ENCODE measurements at places on chromosomes 3 and 15. TPM values are rescaled to one million over a fixed set of nuclear protein-coding genes. Genes with fewer than 3 reads are reported as not detected.

The ATP11B gene
- 92.3 TPM for total RNA-seq

The CD200 gene
- 50.0 TPM for total RNA-seq

The FAM131A gene
- total RNA-seq: 3.8 TPM

The ADGRG7 gene
- total RNA-seq: not detected
